CD4-positive, alpha-beta memory T cell (primary cell): ENCODE measurements at places on chromosomes 3 and 15. TPM values are rescaled to one million over a fixed set of nuclear protein-coding genes. Genes with fewer than 3 reads are reported as not detected.

DNA sequence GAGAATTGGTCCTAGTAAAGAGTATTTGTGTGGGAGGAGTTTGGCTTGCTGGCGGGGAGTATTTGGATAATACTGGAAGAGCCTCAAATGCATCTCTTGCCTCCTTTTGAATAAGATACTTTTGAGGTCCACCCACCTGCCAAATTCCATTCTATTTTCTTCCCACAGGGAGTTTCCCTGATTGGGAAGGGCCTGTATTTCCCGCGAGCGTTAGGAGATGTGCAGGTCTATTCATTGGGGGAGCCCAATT, 406 bp upstream of the RASA2 start:
- peak overlapping the region; percentile 53 for H3K27ac ChIP-seq
- DNase-seq: no peak
- no peaks in the 10 kb centered on the region for H3K36me3 ChIP-seq
- no peaks in the 10 kb centered on the region for H3K27me3 ChIP-seq
- peak overlapping the region; percentile 13 for H3K4me3 ChIP-seq

- H3K27ac ChIP-seq: no peak overlapping the region
- no peaks in the 10 kb centered on the region for H3K27me3 ChIP-seq
- no peak for DNase-seq
- no peak overlapping the region for H3K4me3 ChIP-seq
These were observed 2.8 kb downstream of the EFHB start for GRCh38 chr3:19931180-19931692.

GRCh38 chr3:120506076-120506827, 55.5 kb upstream of the FSTL1 start:
- DNase-seq: no peak
- H3K27me3 ChIP-seq: peaks cover 3% of the 10 kb centered on the region
- no peaks in the 10 kb centered on the region for H3K36me3 ChIP-seq
- no peak overlapping the region for H3K27ac ChIP-seq
- H3K4me1 ChIP-seq: no peaks in the 10 kb centered on the region

The WDR5B gene
- polyA plus RNA-seq: 2.3 TPM

- no peaks in the 10 kb centered on the region for H3K4me1 ChIP-seq
- H3K4me3 ChIP-seq: no peak overlapping the region
- DNase-seq: no peak
- H3K27ac ChIP-seq: no peak overlapping the region
- H3K27me3 ChIP-seq: no peaks in the 10 kb centered on the region
- H3K36me3 ChIP-seq: no peaks in the 10 kb centered on the region
These were observed 40.0 kb upstream of the TMCC1 start for GRCh38 chr3:129933471-129933870.

GRCh38 chr3:194139071-194139813, 3.3 kb downstream of the HES1 start:
- H3K4me1 ChIP-seq: peaks cover 45% of the 10 kb centered on the region
- no peaks in the 10 kb centered on the region for H3K36me3 ChIP-seq
- peaks cover 24% of the 10 kb centered on the region for H3K27me3 ChIP-seq
- H3K27ac ChIP-seq: no peak overlapping the region
- no peak for DNase-seq

The SNUPN gene
- polyA plus RNA-seq: 35.2 TPM

DNA sequence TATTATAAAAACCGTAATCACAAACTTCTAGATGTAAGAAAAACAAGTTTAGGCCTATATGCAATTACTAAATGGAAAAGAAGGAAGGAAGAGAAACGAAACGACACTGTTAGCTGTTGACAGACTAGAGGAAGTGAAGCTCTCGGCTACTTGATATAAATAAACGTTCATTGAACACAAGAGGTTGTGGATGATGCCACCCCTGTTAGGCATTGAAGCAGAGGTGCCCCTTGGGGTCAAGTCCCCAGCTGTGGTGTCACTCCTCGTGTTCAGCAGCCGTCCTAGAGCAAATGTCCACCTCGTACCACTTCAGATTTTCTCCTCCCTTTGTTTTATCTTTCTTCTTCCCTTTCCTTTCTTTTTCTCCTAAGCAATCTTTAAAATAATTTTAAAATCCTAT, 146.5 kb upstream of the UBE2E1 start:
- H3K36me3 ChIP-seq: no peaks in the 10 kb centered on the region
- H3K27me3 ChIP-seq: no peaks in the 10 kb centered on the region
- DNase-seq: no peak
- no peak overlapping the region for H3K27ac ChIP-seq
- H3K4me3 ChIP-seq: no peak overlapping the region
- no peaks in the 10 kb centered on the region for H3K4me1 ChIP-seq

The GCNT3 gene
- polyA plus RNA-seq: not detected

DNA sequence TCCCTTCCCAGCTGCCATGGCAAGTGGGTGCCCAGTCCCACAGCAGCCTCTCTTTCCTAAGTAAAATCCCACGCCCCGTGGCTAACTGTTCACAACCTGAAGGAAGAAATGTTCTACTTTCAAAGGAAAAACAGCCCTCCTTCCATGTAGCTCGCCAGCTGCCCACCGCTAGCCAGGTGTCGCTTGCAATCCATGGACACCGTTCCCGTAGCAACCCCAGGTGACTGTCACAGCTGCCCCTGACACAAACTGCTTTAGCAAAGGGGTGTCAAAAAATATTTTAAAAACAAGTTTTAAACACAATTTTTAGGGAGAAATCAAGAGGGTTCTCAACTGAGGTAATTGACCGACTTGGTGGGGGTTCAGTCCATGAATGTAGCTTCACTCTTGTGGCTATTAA, 21.0 kb upstream of the CGNL1 start:
- no peaks in the 10 kb centered on the region for H3K36me3 ChIP-seq
- no peak for DNase-seq
- H3K4me3 ChIP-seq: no peak overlapping the region
- no peak overlapping the region for H3K27ac ChIP-seq

DNA sequence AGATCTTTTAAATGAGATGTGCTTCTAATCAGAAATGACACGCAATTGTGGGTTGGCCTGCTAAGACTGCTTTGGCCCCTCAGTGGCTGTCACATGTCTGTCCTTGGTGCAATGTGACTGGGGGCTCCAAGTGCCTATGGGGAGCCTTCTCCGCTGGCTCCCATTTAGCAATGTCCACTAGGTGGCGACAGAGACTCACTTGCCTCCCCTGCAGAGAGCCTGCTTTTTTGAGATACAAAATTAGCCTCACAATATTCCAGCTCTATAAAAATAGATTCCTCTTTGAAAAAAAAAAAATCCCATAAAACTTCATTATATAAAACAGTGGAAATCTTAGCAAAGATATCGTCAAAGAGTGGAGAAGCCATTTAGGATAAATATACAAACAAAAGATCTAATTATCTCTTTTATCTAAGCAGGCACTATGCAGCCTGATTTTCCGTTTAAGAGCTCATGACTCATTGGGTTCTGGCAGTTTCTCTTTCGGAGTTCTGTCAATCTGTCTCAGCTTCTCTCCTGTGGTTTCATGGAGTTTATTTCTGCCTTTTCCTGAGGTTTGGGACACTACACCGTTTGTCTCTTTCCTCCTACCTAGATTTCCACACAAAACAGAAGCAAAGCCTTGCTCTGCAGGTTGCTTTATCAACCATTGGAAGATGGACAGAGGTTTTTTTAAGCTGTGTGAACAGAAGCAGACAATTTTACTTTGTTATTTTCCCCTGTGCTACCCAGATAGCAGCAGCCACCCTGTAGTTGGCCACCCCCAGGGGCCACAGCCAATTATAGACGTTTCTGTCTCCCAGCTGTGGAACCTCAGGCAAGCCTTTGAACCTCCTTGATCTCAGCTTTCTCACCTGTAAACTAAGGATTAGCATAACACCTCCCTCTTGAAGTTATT, 68.4 kb upstream of the TNFAIP8L3 start:
- no peaks in the 10 kb centered on the region for H3K36me3 ChIP-seq
- no peak for DNase-seq
- H3K27me3 ChIP-seq: no peaks in the 10 kb centered on the region

- H3K27ac ChIP-seq: peak overlapping the region; percentile 85
- peaks cover 27% of the 10 kb centered on the region for H3K4me1 ChIP-seq
- no peak for DNase-seq
- no peaks in the 10 kb centered on the region for H3K27me3 ChIP-seq
These were observed 589 bp upstream of the SENP5 start for GRCh38 chr3:196867155-196867506.

The PRR20G gene
- not detected for polyA plus RNA-seq

- DNase-seq: peak; percentile 43
- H3K4me3 ChIP-seq: no peak overlapping the region
- H3K36me3 ChIP-seq: peaks cover 18% of the 10 kb centered on the region
- no peaks in the 10 kb centered on the region for H3K27me3 ChIP-seq
- peaks cover 13% of the 10 kb centered on the region for H3K4me1 ChIP-seq
These were observed 20.1 kb downstream of the RFT1 start for GRCh38 chr3:53109891-53110771.

GRCh38 chr3:171088964-171089754, 62.6 kb upstream of the SLC2A2 start:
- no peaks in the 10 kb centered on the region for H3K27me3 ChIP-seq
- no peak overlapping the region for H3K27ac ChIP-seq
- H3K4me3 ChIP-seq: no peak overlapping the region
- H3K36me3 ChIP-seq: peaks cover 58% of the 10 kb centered on the region

- peaks cover 4% of the 10 kb centered on the region for H3K36me3 ChIP-seq
- H3K27ac ChIP-seq: peak overlapping the region; percentile 16
- H3K4me1 ChIP-seq: peaks cover 18% of the 10 kb centered on the region
- no peaks in the 10 kb centered on the region for H3K27me3 ChIP-seq
These were observed 33.4 kb upstream of the RSL24D1 start for GRCh38 chr15:55230051-55230670.

GRCh38 chr3:141684758-141685157, 53.3 kb upstream of the RNF7 start:
- H3K27me3 ChIP-seq: no peaks in the 10 kb centered on the region
- peaks cover 24% of the 10 kb centered on the region for H3K4me1 ChIP-seq
- no peak overlapping the region for H3K27ac ChIP-seq
- H3K4me3 ChIP-seq: no peak overlapping the region
- no peak for DNase-seq
